HT1080 (cell line): ENCODE measurements at places on chromosomes 6 and 20.

GRCh38 chr20:44089987-44090674 lies 96.9 kb downstream of the JPH2 start:
- DNase-seq, result peak; percentile 51

DNA sequence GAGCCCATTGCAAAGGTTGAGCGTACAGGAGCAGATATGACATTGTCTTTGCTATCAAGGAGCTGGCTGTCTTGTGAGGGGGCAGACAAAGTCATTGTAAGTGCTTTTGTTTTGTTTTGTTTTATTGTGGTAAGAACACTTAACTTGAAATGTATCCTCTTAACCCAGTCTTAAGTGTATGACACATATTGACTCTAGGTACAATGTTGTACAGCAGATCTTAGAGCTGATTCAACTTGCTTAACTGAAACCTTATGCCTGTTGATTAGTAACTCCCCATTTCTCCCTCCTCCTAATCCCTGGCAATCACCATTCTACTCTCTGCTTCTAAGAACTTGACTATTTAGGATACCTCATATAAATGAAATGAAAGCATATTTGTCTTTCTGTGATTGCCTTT lies 429.0 kb downstream of the BMP2 start:
- peak; percentile 10 for DNase-seq

DNA sequence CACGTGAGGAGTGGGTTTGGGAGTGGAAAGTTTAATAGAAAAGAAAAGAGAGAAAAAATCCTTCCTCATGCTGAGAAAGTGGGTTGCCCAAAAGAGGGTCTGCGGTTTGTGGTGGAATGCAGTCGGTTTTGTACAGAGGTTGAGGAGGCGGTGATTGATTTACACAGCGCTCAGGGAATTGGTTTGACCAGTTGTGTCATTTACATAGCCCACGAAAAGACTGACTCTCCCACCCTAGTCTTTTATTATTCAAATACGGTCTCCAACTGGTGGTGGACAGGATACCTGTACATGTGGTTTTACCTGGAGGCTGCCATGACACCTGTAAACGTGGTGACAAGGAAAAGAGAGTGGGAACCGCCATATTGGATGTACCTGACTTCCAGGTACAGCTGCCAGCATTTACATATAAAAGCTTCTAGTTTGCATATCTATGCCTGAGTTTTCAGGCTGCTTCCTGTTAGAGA lies 42.1 kb downstream of the HLA-DPB1 start:
- no peak for DNase-seq

- no peak for DNase-seq
These were observed 75.3 kb downstream of the ELOVL2 start for GRCh38 chr6:10968776-10969175.

- DNase-seq, result no peak
These were observed 205.2 kb downstream of the ERMARD start for GRCh38 chr6:169956580-169956979.

DNA sequence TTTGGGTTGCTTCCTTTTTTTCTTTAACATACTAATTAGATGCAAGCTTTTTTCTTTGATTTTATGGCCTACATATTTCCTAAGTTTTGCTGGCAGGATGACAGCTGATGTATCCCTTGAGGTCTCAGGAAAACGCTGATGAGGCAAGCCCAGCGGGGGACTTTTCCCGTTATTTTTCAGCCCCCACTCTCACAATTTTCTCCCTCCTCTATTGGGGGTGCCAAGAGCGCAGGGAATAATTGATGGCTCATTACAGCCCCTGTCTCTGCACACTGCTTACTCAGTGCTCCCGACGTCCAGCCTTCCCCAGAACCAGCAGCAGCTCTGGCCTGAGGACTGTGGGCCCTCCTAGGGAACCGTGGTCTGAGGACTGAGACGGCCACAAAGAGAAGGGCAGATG lies 38.6 kb upstream of the VSTM2L start:
- DNase-seq, result no peak

DNA sequence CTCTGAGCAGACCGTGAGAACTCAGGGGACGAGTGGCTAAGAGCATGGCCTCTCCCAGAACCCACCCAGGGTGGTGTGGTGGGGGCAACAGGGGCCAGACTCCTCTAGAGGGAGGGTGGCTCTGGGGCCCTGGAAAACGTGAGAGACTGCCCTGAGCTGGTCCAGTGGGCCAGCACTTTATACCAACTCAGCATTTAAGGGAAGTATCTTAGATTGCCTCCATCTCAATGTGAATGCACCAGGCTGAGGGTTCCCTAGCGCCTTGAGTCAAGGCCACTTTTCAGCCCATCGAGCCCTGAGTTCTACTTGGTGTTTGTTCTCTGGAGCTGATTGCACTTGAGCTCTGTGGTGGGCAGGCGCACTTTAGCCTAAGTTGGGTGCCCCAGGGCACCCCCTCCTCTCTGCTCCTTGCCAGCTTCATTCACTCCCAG lies 42.0 kb upstream of the IRF4 start:
- DNase-seq, result no peak

GRCh38 chr20:47167846-47168245 lies 188.7 kb downstream of the ZMYND8 start:
- no peak for DNase-seq

- DNase-seq, result peak; percentile 34
These were observed 363.8 kb downstream of the PRKN start for GRCh38 chr6:162363757-162364156.

GRCh38 chr6:73742433-73742832 lies 46.4 kb downstream of the CD109 start:
- no peak for DNase-seq

DNA sequence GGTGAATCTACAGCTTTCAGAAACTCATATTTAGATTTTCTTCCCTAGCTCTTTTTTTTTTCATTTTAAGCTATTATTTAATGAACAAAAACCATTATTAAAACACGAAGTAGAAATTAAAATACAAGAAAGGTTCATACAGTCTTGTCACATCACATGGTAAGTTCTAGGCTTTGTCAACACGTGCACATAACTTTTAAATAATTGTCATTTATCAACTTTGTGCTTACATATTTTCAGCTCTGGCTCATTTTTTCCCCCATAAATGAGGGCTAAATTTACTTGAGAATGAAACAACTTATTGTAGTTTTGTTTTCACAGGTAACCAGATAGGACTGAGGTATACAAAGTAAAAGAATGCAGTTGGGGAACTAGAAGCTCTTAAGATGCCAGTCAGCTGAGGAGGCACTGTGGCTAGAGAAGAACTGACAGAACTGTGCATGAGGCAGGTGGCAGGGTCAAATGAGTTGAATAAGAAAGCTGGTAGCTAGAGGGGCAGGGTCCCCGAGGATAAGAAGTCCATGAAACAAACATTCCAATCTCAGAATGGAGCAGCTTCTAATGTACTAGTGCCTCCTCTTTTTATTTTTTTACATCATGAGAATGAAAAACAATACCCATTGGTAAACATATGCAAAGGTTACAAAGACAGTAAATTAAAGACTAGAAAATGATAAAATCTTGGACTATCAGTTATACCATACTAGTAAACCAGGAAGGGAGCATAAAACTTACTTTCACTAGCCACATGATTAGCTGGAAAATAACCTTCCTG lies 141.5 kb downstream of the MYB start:
- no peak for DNase-seq

GRCh38 chr6:166499350-166500163 lies 86.9 kb downstream of the RAMACL start:
- DNase-seq, result no peak

GRCh38 chr6:22970004-22970403 lies 400.6 kb downstream of the HDGFL1 start:
- no peak for DNase-seq

GRCh38 chr6:9745476-9745875 lies 669.4 kb downstream of the TFAP2A start:
- DNase-seq, result peak; percentile 2

DNA sequence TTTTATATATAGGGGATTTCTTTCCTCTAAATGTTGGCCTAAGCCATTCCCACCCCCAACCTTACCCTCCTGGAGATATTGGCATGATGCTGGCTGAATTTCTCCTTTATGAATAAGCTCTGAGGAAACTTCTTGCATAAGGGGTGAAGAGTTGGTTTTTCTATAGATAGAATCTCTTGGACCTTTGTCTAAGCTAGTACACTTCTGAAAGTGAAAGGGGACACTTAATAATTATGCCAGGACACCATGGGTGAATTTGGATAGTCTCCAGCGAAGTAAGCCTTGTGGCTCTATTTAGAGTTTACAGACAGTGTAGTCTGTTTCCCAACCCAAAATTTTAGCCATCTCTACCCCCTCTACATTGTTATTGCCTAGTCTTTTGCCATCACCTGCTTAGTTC lies 27.1 kb upstream of the FABP7 start:
- DNase-seq, result no peak

GRCh38 chr6:11388983-11389944 lies 148.3 kb upstream of the TMEM170B start:
- DNase-seq, result no peak

DNA sequence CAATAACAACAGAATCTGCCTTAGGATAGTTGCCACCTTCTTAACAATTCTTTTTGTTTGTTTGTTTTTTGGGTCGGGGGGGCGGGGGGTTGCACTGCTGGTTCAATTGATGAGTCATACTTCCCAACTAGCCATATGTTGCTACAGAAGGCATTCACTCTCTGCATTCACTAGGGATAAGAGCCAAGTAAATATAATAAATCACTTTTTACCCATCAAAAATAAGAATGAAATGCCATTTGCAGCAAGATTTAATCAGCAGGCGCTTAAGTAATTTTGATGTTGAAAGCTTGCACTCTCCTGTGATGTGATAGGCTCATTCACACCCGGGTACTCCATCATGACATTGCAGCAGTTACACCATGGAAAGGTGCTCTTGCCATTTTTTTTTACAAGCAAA lies 209.8 kb downstream of the HIVEP2 start:
- no peak for DNase-seq
